ENCODE measurements at places on chromosomes 4 and X. TPM values are rescaled to one million over a fixed set of nuclear protein-coding genes. Genes with fewer than 3 reads are reported as not detected.

EVC2 gene
- 1.9 TPM for total RNA-seq

TRPC5OS gene
- total RNA-seq = not detected

GRCh38 chr4:8251110-8251883 lies 18.3 kb upstream of the HTRA3 start:
- no peak for DNase-seq
- no peak overlapping the region for H3K27ac ChIP-seq
- no peaks in the 10 kb centered on the region for H3K36me3 ChIP-seq
- H3K4me3 ChIP-seq = no peak overlapping the region

DNA sequence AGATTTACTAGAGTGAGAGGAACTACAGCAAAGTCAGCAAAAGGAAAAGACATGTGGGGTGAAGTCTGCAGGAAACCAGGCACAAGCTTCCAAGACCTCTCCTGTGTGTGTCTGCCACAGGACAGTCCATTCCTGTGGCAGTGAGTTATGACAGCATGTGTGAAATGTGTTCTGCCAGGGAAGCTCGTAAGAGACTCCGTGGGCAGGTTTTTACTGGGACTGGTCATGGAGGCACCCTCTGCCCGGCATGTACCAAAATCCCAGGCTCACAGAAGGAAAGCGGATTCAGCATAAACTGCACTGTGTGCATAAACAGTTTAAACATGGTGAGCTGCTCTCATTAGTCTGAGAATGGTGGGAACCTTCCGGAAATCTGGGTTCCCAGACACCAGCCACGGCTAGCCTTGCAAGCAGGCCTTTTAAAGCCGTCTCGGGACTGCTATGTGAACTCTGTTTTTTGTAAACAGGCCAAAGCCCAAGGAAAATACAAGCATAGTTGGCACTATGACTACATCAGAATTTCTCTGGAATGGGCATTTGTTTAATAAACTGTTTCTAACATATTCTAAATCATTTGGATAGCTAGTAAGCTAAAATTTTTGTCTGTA lies 288.5 kb downstream of the TENM3 start:
- H3K27me3 ChIP-seq = no peaks in the 10 kb centered on the region
- H3K4me1 ChIP-seq = no peaks in the 10 kb centered on the region
